ENCODE measurements at places on chromosomes 7 and 10.

GRCh38 chr10:43327171-43327570, 44.3 kb upstream of the FXYD4 start:
- DNase-seq = no peak

- DNase-seq = no peak
Measured at GRCh38 chr7:4225361-4225771, 456.7 kb upstream of the FOXK1 start.

- DNase-seq = no peak
Measured at GRCh38 chr7:50497968-50498367, 47.8 kb upstream of the FIGNL1 start.

- DNase-seq = no peak
Measured at GRCh38 chr7:90830308-90830707, 234.2 kb downstream of the CDK14 start.

DNA sequence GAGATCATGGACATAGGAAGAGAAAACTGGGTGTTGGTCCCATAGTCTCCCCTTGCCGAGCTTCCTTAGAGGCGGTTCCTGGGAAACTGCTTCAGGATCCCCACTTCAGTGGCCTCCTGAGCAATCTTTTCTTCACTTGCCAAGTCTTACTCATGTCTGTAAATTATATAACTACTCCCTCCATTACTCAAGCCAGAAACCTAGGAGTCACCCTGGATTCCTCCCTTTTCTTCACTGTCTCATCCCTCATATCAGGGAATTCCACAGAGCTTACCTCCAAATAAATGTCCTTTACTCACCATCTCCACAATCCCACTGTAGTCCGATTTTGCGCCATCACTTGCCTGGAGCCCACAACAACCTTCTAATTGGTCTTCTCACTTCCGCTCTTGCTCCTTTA, 29.1 kb upstream of the TRUB1 start:
- DNase-seq = no peak

DNA sequence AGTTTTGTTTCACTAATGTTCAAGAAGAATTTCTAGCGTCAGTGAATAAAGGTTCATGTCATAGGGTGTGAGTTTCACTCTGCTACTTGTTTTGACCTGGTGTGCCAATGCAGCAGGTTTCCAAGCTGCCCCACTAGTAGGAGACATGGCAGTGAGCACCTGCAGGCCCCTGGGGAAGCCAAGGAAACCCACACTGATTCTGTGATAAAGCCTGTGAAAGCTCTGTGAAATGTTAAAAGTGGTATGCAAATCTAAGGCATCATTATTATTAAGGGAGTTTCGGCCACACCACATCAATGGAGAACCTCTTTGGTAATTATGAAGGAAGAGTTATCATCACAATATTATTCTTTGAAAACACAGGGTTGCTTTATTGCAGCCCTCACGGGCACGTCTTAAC, 46.4 kb downstream of the ABCB5 start:
- no peak for DNase-seq

DNA sequence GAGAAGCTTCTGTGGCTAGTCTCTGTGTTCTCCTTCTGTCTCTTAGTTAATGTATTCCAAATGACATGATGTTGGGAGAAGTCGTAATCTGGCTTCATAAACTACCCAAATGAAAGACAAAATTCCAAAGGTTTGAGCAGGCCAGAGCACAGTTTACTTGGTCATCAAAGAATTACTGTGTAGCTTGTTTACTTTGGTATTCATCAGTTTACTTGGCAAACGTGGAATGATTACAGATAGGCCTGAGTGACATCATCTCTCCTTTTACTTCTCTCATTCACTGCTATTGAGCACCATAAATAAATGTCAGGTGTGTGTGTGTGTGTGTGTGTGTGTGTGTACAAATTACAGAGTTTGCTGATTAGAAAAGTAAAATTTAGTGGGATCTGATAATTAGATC, 327.3 kb downstream of the PHTF2 start:
- no peak for DNase-seq

DNA sequence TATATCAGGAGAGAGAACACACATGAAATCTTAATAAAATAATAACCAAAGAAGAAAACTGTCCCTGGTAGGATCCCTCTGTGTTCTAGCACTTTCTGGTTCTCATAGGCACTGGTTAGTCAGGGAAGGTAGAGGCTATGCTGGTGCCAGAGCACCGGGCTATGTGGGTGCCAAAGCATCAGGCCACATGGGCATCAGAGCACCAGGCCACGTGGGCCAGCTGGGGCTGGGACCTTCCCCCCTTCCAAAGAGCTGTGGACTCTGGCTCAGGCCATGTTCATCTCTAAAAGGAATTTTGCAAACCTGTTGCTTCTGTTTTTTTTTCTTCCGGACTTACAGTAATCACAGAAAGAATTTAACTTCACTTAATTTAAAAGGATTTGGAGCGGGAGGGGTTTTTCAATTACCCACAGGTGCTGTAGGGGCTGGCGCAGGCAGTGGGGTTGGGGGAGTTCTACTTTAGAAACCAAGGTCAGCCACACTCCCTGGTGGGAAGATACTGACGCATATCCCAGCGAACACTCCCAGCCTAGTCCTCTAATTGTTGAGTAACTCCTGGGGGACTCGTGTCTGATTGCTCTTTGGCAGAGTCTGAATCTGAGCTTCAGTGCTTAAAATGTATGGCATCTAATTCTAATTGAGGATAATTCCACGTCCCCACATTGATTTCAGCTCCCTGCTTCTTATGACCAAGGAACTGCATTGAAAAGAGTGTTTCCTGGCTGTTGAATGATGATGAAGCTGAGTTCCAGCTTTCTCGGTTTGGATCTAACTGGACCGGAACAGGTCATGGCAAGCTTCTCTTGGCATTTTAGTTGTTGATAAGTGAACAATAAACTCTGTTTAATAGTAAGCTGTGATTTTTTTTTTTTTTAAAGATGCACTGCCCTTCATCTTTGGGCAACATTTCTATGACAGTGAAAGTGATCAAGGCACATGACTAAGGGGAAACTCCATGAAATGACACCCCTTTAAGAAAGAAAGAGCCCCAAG, 110.7 kb upstream of the FZD8 start:
- no peak for DNase-seq

DNA sequence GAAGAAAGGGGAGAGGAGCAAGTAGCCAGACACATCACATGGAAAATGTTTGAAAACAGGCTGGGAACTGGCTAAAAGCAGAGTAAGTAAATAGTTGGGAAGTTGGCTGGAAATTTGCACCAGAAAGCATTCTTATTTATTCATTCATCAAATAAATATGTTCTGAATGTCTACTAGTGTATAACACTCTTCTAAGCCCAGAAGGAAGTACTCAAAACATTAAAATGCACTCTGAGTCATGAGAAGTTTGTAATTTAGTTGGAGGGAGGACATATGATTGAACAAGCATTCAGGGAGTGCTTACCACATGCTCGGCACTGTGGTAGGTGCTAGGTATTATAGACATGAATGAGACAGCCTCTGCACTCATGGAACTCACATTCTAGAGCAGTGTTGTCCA, 37.0 kb upstream of the CNNM1 start:
- DNase-seq = no peak

DNA sequence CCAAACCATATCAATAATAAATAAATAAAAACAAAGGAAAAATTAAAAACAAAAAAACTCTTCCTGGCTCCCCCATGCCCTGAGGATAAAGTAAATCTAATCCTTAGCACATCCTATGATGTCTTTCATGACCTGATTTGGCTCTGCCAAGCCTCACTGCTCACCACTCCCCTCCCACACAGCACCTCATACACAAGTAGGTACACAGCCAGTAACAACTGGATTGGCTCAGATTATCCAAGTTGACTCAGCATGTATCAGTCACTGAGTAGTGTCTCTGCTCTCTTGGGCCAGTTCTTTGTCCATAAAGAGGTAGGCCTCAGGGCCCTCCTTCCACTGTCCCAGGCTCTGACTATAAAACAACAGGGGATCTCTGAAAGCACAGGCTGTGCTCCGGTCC, 99.6 kb downstream of the STRA8 start:
- peak; percentile 63 for DNase-seq

- DNase-seq = no peak
Measured at GRCh38 chr7:7535691-7536090, at the start of gene COL28A1. Gene COL28A1 (minus strand): TSS chr7:7535873. CDS start chr7:7532875, 2,998 bp downstream.

GRCh38 chr10:112898540-112899390, 51.3 kb upstream of the TCF7L2 start:
- DNase-seq = peak; percentile 39

Measured in WERI-Rb-1 (cell line).